ENCODE measurements at places on chromosomes 4 and X.

DNA sequence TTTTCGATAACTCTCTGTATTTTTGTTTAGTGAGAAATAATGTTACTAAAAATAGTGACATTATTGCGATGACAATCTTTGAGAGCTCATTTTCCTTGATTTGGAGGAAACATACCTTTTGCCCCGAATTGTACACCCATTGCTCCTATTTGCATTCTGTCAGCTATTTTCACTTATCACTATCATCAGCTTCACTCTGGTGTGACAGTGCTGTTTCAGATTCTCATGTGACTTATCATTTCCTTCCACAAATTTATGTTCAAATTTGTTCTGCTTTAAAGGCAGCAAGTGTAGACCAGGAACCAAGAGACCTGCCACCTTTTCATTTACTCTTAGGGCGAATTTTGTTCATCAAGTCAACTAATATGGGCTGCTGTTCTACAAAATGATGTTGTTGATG is 179.4 kb downstream of the RBM46 start:
- DNase-seq, result no peak

GRCh38 chr4:1819284-1819683 is 26.2 kb downstream of the FGFR3 start:
- DNase-seq, result no peak

- no peak for DNase-seq
Measured at GRCh38 chrX:2627272-2627867, 63.7 kb upstream of the CD99 start.

DNA sequence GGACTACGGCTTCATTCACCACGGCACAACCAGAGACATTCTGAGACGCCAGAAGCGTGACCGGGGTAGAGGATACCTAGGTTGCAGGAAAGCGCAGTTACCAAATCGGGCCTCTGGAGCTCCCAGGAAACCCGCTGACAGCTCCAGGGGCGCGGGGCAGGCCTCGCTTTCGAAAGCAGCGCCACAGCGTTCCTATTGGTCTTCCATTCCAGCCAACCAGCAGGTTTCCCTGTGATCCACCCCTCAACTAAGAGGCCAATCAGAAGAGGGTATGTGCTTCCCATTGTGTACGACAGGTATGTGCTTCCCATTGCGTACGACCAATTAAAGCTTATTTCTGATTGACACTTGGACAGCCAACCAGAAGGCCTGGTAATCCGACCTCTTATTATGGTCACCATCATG is 14.9 kb downstream of the SNX12 start:
- no peak for DNase-seq

GRCh38 chrX:48573690-48574269 is 504 bp upstream of the RBM3 start:
- DNase-seq, result no peak

DNA sequence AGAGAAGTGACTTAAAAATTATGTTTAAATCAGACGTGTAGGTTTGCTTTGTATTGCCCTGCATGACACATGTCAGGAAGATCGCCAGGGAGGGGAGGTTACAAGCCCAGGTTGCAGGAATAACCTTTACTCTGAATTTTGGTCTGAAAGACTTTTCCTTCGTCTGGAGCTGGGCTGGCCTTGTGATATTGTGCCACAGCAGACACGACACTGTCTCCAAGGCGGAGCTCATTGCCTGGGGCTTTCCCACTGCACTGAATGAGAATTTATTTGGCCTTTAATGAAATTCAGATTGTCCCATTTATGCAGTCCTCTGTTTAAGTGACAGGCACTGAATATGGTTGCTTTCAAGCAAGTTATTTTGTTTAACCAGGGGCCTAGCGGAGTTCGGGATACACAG is 45.1 kb downstream of the RHOH start:
- no peak for DNase-seq

- DNase-seq, result no peak
Measured at GRCh38 chr4:175927121-175927520, 115.1 kb upstream of the GPM6A start.

DNA sequence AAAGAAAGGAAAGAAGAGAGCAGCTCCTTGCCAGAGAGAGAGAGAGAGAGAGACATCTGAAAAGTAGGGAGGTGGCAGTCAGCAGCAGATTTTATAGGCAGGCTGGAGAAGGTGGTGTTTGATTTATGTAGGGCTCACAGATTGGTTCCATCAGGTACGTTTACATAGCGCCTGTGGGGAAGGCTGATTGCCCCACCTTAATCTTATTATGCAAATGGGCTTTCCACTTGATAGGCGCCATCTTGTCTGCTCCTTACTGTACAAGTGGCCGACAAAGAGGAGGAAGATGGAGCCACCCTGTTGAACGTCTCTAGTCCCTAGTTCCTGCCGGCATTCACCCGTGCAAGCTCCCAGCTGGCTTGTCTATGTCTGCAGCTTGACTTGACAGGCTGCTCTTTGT is 49.1 kb upstream of the DHRSX start:
- DNase-seq, result no peak

- DNase-seq, result no peak
Measured at GRCh38 chr4:120839334-120839973, 83.1 kb downstream of the PRDM5 start.

DNA sequence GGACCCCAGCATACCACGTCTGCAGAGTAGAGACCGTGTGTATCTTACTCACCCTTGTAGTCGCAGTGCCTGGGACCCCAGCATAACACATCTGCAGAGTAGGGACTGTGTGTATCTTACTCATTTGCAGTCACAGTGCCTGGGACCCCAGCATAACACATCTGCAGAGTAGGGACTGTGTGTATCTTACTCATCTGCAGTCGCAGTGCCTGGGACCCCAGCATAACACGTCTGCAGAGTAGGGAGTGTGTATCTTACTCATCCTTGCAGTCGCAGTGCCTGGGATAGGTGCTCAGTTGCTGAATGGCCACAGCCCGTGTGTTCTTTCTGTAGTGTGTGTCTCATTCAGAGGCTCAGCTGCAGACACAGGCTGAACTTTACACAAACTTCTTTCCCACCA is 71.4 kb upstream of the FRG1 start:
- DNase-seq, result no peak

- no peak for DNase-seq
Measured at GRCh38 chrX:40843643-40844042, 108.3 kb upstream of the MED14 start.

- DNase-seq, result no peak
Measured at GRCh38 chrX:1212532-1212931, at the start of gene CRLF2. CRLF2 (minus strand) TSS chrX:1212649; CDS start chrX:1212634, 15 bp downstream.

DNA sequence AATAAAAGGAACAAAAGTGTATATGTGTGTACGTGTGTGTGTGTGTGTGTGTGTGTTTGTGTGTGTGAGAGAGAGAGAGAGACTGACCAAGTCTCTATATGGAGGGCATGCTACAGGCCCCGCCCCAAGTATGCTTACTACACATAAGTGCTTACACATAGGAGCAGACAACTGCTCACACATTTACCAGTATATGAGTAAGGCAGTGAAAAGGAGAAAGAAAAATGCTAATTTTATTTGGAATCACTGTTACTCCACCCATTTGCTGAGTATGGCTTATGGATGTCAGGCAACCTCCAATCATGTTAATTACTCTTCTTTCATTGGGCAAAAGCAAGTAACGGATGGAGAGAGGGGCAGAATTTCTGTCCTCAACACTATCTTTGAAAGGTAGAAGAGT is 107.6 kb upstream of the STK26 start:
- DNase-seq, result no peak

DNA sequence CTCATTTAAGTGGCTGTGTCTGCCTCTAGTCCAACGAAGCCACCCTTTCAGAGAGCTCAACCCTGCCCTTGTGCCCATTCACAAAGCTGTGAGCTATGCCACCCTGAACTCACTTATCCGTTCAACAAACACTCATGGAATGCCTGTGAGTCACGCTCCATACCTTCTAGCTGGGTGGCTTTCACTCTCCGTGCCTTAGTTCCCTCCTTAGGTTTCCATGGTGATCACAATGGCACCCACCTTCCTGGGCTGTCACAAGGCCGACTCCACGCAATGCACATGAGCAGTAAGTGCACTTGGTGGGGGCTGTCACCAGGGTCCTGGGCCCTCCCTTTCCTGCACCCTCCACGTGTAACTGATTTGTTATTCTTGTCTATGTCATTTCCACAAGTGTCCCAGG is 37.2 kb upstream of the PPP2R2C start:
- no peak for DNase-seq

- DNase-seq, result no peak
Measured at GRCh38 chrX:150536455-150537116, 31.8 kb upstream of the MTM1 start.

DNA sequence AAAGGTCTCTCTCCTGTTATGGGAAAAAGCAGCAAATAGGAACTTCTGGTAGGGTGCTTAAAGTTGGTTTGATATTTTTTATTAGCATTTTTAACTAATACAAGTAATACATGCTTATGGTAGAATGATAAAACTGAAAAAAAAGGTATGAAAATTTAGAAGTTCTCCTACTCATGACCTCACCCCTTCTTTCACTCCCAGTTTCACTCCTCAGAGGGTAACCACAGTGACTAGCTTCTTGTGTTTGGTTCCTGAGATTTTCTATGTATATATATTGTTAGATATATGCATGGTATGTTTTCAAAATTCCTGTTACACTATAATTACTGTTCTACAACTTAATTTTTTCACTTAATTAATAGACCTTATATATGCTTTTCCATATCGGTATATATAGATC is 66.5 kb downstream of the AR start:
- no peak for DNase-seq

GRCh38 chr4:122728856-122729255 is 3.6 kb upstream of the BBS12 start:
- DNase-seq, result no peak

- DNase-seq, result no peak
Measured at GRCh38 chr4:5238173-5238572, 186.9 kb downstream of the STK32B start.

DNA sequence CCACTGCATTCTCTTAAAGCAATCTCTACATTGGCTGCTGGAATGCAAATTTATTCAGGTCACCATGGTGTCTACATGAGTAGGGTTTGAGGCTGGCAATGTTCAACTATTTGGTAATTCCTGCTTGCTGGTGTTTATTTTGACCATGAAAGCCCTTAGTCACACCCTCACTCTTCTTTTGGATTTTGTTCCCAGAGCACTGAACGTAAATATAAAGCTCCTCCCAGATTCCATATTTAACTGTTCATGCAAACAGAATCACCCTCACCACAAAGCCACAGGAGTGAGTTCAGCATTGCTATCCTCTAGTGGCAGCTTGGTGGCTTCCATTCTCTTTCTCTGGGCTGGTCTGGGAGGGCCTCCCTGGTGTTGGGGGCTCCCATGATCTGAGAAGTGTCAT is 82.8 kb downstream of the LNX1 start:
- DNase-seq, result no peak

DNA sequence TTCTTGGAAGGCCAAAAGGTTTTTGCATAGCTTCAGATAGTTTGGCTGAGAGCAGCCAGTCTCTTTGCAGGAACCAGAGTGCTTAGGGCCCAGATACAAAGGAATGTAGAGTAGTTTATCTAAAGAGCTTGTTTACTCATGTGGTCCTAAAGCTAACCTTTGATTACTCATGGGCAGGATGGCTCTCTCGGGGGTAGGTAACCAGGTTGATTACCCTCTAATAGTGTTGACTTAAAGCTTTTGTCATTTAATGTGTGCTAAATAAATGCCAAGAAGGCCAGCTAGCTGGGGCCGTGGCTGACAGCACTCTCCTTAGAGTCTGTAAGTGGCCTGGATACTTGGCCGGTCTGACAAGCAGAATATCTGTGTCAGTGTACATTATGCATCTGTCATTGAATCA is 69.7 kb upstream of the MAGEB16 start:
- DNase-seq, result no peak

- DNase-seq, result no peak
Measured at GRCh38 chr4:139934057-139934707, 219.8 kb downstream of the MAML3 start.

DNA sequence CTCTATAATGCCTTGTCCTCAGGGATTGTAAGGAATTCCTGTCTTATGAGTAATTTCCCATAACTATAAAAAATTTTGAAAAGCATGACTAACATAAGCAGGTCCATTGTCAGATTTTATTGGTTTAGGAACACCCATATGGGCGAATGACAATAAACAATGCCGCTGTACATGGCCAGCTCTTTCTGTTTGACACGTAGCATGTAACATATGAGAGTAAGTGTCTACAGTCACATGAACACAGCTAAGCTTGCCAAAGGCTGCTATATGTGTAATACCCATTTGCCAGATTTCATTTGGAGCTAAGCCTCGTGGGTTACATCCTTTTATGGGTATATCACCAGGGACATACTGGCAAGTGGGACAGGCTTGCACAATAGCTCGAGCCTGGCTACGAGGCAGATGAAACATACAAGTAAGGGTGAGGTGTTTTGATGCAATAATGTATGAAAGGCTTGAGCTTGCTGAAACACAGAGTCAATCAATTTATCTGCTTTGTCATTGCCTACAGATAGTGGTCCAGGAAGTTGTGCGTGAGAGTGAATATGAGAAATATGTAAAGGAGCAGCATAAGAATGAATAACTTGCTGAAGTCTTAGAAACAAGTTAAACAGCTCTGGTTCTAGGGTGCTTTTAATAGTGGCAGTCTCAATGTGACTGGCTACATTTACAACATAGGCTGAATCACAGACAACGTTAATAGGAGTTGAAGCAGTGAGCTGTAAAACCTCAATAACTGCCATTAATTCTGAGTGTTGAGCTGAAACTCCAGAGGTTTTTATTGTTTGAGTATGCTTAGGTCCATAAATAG is 67.4 kb upstream of the UGT2B10 start:
- DNase-seq, result no peak

DNA sequence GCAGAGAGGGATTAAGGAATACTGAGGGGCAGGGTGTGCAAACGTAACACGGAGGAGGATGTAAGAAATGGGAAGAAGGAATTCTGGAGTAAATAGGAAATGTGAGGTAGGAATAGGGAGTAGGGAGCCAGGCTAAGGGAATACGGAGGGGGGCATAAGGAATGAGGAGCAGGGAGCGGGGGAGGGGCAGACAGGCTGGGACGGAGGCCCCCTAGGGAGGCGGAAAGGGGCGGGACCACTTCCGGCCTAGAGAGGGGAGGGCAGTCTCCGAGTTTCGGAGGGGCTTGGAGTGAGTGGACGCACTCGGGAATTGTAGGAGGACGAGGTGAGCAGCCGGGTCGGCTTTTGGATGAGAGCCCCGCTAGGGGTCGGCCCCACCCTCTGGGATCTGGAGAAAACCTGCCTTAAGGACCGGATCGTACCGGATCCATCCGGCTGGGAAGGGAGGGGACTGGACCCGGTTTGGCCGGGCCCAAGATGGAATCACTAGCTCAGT is 612 bp downstream of the MAGED2 start:
- no peak for DNase-seq

- no peak for DNase-seq
Measured at GRCh38 chrX:68735266-68735665, 87.8 kb downstream of the STARD8 start.

DNA sequence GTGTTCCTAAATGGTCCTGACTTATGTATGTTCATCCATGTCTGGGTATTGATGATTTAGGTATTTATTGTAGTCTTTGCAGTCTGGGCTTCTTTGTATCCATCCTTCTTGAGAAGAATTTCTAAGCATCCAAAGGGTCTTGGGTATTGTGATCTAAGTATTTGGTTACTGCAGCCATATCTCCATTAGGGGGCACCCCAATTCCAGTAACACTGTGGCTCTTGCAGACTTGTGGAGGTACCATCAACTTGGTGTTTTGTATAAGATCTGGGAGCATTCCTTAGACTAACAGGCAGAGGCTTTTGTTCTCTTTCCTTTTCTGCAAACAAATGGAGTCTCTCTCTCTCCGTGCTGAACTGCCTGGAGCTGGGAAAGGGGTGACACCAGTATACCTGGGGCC is 113.7 kb upstream of the NEXMIF start:
- no peak for DNase-seq

- no peak for DNase-seq
Measured at GRCh38 chr4:89351201-89351600, 43.6 kb upstream of the GPRIN3 start.

GRCh38 chr4:42396752-42397634 is at the start of gene SHISA3:
SHISA3 (plus strand) TSS chr4:42397488; CDS start chr4:42398057, 569 bp downstream.
- no peak for DNase-seq

Measured in stimulated activated CD8-positive, alpha-beta memory T cell treated with anti-CD3 and anti-CD28 coated beads, Interleukin-4, amount 100 ng/mL, for 4 hours (primary cell).